ENCODE measurements at places on chromosomes 1 and 21.

- H3K36me3 ChIP-seq, result peaks cover 8% of the 10 kb centered on the region
- H3K27ac ChIP-seq, result no peak overlapping the region
- no peaks in the 10 kb centered on the region for H3K27me3 ChIP-seq
- peaks cover 21% of the 10 kb centered on the region for H3K4me1 ChIP-seq
- no peak for DNase-seq
- no peak overlapping the region for H3K4me3 ChIP-seq
Measured at GRCh38 chr1:9242338-9242969, 7.9 kb downstream of the H6PD start.

DNA sequence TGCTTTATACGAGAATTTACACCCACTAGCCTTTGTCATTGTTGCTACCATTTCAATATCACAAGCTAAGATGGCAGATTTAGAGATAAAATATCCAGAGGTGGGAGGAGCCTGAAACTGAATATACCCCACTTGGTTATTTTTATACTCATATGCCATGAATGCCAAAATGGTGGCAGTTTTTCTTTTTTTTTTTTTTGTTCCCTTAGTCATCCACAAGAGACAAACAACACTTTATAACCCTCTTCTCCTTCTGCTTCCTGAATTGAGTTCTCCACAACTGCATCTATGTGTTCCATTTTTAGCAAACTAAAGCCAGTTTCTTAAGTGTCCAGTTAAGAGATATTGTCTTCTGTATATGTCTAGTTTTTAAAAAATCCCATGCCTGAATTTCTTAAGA is 558.4 kb downstream of the LMO4 start:
- H3K27me3 ChIP-seq, result no peaks in the 10 kb centered on the region
- no peaks in the 10 kb centered on the region for H3K36me3 ChIP-seq
- H3K27ac ChIP-seq, result no peak overlapping the region
- DNase-seq, result no peak

GRCh38 chr1:59292562-59292961 is 4.3 kb upstream of the FGGY start:
- no peaks in the 10 kb centered on the region for H3K27me3 ChIP-seq
- no peaks in the 10 kb centered on the region for H3K36me3 ChIP-seq
- H3K4me3 ChIP-seq, result no peak overlapping the region
- H3K4me1 ChIP-seq, result peaks cover 26% of the 10 kb centered on the region

DNA sequence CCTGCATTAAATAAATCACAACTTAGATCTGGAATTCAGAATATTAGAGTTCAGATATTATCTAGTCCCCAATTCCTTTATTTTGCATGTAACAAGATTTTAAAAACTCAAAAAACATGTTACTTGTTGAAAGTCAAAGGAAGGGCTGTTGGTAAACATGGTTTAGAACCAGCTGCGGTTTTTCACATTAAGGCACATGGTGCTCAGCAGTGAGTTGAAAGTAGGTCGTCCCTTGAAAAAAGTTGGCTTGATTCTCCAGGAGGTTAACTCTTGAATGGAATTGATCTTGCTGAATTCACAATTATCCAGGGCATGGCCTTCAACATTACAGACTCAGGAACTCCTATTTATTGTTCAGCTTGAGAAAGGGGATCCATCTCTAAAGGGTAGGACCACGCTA is 277.1 kb upstream of the DUSP10 start:
- no peaks in the 10 kb centered on the region for H3K36me3 ChIP-seq
- no peaks in the 10 kb centered on the region for H3K27me3 ChIP-seq
- H3K4me1 ChIP-seq, result no peaks in the 10 kb centered on the region
- no peak overlapping the region for H3K4me3 ChIP-seq
- DNase-seq, result no peak

DNA sequence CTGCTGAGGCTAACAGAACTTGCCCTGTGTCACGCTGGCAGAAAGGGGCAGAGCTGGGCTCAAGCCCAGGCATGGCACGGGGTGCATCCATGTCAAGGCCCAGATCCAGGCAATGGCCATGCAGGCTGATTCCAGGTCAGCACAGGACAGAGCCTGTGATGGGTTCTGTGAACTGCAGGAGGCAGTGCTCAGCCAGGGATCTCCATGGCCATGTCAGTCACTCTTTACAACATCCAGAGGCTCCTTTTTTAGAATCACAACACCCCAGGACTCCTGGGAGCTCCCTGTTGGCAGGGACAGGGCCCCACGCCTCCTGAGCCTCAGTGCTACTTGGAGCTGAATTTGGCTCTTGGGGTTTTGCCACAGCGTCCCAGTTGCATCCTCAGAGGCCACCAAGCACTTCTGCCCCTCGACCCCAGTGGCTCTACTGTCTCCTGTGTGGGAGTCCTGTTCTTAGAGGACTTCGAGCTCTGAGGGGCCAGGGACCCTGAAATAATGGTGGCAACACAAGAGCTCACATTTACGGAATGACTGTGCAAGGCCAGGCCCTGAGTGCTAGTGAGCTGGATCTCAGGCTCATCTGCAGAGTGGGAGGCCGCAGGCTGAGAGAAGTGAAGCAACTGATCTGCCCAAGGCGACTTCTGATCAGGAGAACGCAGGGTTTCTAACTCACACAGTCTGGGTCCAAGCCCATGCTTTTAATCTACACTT is 211.5 kb downstream of the TRABD2B start:
- no peak for DNase-seq
- H3K27me3 ChIP-seq, result peaks cover 9% of the 10 kb centered on the region
- H3K36me3 ChIP-seq, result no peaks in the 10 kb centered on the region
- H3K4me1 ChIP-seq, result no peaks in the 10 kb centered on the region
- no peak overlapping the region for H3K27ac ChIP-seq

GRCh38 chr1:18743233-18743632 is 112.6 kb downstream of the PAX7 start:
- H3K4me1 ChIP-seq, result no peaks in the 10 kb centered on the region
- DNase-seq, result no peak
- H3K4me3 ChIP-seq, result no peak overlapping the region
- H3K27me3 ChIP-seq, result peaks cover 17% of the 10 kb centered on the region
- H3K27ac ChIP-seq, result no peak overlapping the region

GRCh38 chr1:86466986-86467385 is 1.7 kb upstream of the CLCA1 start:
- no peak overlapping the region for H3K4me3 ChIP-seq
- peaks cover 8% of the 10 kb centered on the region for H3K4me1 ChIP-seq
- no peak overlapping the region for H3K27ac ChIP-seq
- H3K36me3 ChIP-seq, result no peaks in the 10 kb centered on the region
- no peak for DNase-seq

DNA sequence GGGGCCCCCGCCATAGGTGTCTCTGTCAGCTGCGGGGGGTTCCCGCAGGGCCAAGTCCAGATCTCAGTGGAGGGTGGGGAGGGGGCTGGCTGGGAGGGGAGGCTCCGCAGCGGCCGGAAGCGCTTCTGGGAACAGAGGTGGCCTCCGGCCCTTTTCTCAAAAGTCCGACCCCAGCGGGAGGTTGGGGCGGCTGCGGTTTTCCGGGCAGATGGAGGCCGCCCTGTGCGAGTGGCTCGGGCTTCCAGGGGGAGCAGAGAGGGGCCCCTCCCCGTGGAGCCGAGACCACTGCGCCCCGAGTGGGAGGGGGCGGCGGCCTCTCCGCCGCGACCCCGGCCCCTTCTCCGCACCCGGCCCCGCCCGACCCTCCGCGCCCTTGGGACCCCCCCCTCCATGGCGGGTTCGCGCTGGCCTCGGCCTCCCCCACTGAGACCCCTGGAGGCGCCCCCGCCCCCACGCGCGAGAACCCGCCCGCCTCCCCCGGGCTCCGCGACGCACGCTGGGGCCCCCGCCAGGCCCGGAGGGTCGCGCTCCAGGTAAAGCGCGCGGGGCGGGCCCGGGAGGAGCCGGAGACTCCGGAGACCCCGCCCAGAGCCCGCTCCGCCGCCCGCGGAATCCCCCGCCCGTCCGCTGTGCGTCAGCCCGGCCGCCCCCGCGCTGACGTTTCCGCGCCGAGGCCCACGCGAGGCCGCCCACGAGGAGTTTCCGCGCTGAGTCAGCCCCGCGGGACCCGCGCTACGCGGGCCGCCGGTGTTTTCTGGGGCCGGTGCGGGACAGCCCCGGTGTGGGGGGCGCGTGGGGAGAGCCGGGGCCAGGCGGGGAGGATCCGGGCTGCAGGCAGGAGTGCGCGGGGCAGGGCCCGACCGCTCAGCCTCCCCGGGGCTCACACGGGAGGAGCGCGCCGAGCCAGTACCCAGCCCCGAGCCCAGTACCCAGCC is 5.2 kb downstream of the TNFRSF18 start:
- H3K27me3 ChIP-seq, result peaks cover 2% of the 10 kb centered on the region
- DNase-seq, result peak; percentile 89
- H3K36me3 ChIP-seq, result no peaks in the 10 kb centered on the region
- peak overlapping the region; percentile 46 for H3K4me3 ChIP-seq
- peak overlapping the region; percentile 92 for H3K27ac ChIP-seq

- DNase-seq, result no peak
- H3K27me3 ChIP-seq, result peaks cover 7% of the 10 kb centered on the region
- peaks cover 9% of the 10 kb centered on the region for H3K4me1 ChIP-seq
- no peak overlapping the region for H3K27ac ChIP-seq
- peak overlapping the region; percentile 29 for H3K4me3 ChIP-seq
- H3K36me3 ChIP-seq, result peaks cover 2% of the 10 kb centered on the region
Measured at GRCh38 chr1:226457307-226457712, 49.4 kb upstream of the PARP1 start.

Data from memory B cell (primary cell).